ENCODE measurements at places on chromosomes 12 and 14.

DNA sequence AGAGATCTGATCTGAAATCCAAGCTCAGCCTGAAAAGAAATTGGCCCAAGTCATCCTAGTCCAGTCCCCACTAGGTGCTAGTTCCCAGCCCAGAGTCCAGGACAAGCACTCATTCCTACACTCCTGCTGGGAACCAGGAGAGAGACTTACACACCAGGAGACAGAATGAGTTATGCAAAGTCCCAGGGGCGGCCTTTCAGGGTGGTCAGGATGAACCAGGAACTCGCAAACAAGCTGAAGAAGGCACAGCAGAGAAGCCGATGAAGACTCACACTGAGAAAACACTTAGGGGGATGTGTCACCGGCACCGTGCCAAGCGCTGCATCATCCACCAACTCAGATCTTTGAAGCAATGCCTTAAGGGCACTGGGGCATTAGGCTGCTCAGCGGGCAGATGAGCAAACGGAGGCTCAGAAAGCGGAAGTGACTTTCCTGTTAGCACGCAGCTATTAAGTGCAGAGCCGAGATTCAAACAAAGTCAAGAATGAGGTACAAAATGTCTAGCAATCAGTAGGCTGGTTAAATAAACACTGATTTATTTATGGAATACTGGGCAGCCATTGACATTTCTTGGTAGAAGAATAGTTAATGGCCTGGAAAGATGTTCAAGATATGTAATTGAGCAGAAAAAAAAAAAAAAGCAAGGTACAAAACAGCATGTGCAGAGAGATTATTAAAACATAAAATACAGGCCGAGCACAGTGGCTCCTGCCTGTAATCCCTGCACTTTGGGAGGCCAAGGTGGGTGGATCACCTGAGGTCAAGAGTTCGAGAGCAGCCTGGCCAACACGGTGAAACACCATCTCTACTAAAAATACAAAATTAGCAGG, 78.7 kb downstream of the LRRC74A start:
- DNase-seq: peak; percentile 93

DNA sequence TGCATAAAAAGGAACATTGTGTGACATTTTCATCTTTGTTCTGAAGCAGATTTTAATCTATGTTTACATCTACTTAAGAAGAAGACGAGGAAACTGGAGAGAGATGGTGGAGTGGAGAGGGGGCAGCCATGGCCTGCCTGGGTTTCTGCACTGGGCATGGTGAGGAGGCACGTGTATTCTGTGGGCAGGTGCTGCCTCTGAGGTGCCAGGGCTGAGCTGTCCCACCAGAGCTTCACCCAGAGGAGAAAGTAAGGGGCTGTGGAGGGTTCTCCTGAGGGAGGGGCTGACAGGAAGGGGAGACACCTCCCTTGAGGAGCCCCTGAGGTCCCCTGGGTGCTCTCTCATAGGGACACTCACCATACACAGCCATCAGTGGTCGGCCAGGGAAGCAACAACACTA, 372.4 kb upstream of the OR4E1 start:
- no peak for DNase-seq

- no peak for DNase-seq
Measured at GRCh38 chr12:92331383-92331782, 185.7 kb upstream of the BTG1 start.

DNA sequence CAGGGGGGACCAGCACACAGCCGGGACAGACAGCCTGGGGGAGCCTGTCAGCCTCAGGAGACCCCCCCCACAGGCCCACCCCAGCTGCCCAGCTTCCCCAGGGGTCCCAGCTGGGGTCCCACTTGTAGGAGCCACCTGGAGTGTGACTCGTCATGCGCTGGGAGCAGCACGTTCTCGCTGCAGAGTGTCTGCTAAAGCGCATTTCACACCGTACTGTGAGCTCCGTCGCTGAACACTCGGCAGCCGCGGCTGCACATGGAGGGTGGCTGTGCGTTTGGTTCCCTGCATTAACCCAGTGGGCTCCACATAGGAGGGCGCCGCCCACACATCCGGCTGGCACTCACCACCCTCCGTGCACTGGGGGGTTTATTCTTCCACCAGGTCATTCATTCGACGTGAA, 56.7 kb downstream of the FBRSL1 start:
- DNase-seq: no peak

GRCh38 chr14:34277191-34277590, 184.8 kb downstream of the SPTSSA start:
- no peak for DNase-seq

- DNase-seq: peak; percentile 26
Measured at GRCh38 chr12:132084621-132085290, 59.4 kb downstream of the DDX51 start.

DNA sequence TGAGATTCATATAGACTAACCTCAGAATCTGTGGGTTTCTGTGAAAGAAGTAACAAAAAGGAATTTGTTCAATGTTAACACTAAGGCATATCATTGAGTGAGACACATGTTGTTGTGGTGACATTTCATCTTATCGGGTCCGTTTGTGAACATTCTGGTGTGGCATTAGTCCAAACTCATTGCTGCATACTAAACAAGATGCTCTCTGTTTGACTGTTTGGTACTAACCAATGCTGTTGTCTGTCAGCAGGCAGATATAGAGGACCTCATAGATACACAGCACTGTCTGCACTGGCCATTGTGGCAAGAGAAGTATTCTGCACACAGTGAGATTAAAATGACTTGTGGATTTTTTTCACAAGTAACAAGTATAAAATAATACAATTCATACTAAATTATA, 41.2 kb downstream of the SLC25A21 start:
- DNase-seq: no peak

DNA sequence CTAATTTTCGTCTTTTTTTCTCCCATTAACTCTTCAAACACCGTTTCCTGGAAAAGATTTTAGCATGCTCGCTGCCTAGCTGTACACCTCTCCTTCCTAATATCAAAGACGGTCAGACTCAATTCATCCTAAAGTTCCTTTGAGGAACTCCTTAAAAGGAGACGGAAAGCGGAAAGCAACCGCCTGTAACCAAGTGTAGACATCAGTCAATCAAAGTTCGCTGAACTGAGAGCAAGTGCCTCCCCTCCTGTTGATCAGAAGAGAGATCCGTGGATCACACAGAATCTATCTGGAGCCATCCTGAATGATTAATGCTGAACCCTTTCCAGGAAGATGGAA, 412 bp upstream of the TEP1 start:
- DNase-seq: no peak

GRCh38 chr12:25276199-25276937, 25.6 kb upstream of the KRAS start:
- peak; percentile 72 for DNase-seq

DNA sequence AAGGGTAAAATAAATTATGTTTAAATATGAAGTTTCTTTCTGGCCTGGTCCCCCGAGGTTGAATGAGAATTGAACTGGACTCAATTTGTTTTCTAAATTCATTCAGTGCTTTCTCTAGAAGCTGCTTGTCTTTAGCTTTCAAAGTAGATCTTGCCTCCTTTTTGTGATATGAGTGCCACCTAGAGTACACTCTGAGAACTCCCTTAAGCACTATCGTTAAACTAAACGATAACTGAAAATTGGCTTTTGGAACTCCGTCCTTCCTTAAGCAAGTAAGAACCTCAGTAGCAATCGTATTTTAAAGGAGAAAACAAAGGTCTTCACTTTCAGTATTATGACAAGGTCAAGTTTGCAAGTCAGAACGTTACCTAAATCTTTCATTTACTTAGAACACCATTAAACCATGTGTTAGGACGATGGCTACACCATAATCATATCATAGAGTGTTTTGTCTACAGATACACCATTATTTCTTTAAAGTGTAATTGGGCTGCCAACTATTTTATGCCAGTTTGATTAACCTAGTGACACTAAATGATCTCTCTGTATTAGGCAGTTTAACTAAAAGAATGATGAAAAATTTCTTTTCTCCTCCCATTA, 364.8 kb downstream of the SNAPC1 start:
- DNase-seq: peak; percentile 39

DNA sequence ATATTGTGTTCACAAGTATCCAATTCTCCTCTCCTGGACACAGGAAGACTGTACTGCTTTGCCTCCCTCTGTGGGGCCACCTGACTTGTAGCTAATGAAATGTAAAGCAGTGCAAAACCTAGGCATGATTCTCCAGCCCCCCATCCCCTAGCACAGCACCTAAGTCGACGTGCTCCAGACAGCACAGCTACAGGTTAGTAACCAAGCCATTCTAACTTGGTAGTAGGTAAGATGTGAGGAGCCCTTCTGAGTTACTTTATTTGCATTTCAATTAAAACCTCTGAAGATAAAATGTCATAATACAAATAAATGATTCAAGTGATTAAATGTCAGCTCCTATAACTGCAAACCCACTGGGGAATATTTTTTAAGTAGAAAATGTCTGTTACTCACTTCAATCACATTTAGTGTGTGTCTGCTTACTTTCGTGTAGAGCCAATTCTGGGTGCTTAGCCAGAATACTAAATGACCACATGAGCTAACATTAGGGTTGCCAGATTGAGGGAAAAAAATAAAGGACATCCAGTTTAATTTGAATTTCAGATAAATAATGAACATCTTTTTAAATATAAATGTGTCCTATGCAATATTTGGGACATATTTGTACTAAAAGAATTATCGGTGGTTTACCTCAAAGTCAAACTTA, 64.8 kb upstream of the HIF1A start:
- DNase-seq: no peak

DNA sequence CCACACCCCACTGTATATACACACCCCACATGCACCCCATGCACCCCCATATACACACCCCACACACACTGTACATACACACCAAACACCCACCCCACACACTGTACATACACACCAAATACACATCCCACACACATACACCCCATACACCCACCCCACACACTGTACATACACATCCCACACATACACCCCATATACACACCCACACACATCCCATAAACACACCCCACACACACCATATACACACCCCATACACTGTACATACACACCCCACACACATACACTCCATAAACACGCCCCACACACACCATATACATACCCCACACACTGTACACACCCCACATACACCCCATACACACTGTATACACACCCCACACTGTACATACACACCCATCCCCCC, 82.3 kb downstream of the NOC4L start:
- no peak for DNase-seq

DNA sequence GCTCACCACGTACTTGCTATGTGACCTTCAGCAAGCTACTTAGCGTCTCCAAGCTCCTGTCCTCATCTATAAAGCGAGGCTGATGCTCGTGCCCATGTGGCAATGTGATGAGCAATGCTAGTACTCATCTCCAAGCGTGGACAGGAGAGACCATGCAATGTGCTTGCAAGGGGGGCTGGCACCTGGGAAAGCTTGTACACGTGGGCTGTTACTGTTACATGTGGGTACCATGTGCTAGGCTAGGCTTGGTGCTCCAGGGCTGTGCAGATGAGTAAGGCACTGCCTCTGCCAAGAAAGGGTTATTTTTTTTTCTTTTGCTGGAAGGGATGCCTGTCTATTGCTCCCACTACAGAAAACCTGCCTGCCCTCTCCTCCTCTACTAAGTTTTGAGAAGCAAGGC, 46.6 kb downstream of the TSPAN11 start:
- DNase-seq: no peak

GRCh38 chr12:24772813-24773212, 176.1 kb downstream of the BCAT1 start:
- no peak for DNase-seq

DNA sequence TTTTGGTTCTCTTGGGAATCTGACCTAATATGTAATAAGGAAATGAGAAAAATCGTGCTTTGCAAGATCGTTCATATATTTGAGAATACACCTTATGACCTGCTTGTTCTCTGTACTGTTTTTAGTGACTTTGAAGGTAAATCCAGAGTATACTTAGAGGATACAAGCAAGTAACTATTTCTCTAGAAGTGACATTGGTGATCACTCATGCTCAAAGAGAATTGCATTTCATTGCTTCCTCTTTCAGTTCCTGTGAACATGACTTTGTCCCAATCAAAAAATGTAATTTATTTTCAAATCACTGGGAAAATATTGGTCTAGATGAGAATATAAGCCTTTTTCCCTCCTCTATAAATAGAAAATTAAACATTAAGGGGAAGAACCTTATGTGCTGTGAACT, 2.7 kb downstream of the KTN1 start:
- DNase-seq: no peak

GRCh38 chr14:75877292-75877691, 104.5 kb downstream of the TGFB3 start:
- DNase-seq: peak; percentile 95

DNA sequence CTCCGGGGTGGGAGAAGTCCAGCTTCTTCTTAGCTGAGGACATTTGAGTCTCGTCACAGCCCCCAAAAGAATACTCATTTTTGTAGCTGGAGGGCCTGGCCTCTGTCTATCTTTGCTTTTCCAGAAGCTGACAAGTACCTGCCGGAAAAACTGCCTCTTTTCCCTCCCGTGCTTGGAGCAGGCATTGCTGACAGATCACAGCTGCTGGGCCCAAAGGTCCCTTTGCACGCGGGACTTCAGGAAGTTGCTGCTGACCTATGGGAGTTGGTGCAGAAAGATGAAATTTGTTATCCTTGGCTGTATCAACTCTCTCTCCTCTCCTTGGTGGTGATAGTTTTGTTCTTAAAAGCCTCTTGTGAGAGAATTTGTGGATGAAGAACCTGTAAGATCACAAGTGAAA, 92.8 kb downstream of the PAPOLA start:
- DNase-seq: no peak

- no peak for DNase-seq
Measured at GRCh38 chr12:54159140-54159539, 29.6 kb downstream of the SMUG1 start.

GRCh38 chr12:26429070-26429691, 233.8 kb downstream of the SSPN start:
- DNase-seq: no peak

- DNase-seq: no peak
Measured at GRCh38 chr12:27604431-27604830, 80.4 kb downstream of the PPFIBP1 start.

- no peak for DNase-seq
Measured at GRCh38 chr12:68835333-68835908, 27.4 kb downstream of the MDM2 start.

DNA sequence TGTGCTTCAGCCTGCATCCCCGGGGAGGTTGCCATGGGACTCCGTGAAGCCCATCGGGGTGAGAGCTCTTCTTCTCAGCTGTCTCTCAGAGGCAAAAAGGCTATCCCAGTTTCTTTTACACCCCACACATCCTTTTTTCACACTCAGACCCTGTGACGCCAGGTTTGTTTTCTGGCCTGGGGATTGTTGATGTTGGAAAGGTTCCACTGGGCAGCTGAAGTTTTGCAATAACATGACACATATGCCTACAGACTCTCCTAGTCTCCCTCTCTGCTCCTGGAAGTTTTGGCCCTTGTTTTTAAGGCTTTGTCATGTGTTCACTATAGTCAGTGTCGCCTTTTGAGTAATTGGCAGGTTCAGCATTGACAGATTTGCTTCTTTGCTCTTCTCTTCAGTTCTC, 118.6 kb downstream of the SMOC1 start:
- peak; percentile 48 for DNase-seq

GRCh38 chr12:106137530-106138356, 1.0 kb downstream of the NUAK1 start:
- no peak for DNase-seq

GRCh38 chr14:91867316-91867988, at the start of gene TC2N:
Gene TC2N (minus strand): TSS chr14:91867536. CDS start chr14:91813769, 53,767 bp downstream.
- no peak for DNase-seq
